Stimulated activated CD8-positive, alpha-beta memory T cell treated with anti-CD3 and anti-CD28 coated beads, Interleukin-7, amount 100 ng/mL, for 1 hour (primary cell): ENCODE measurements at places on chromosomes 4 and X.

DNA sequence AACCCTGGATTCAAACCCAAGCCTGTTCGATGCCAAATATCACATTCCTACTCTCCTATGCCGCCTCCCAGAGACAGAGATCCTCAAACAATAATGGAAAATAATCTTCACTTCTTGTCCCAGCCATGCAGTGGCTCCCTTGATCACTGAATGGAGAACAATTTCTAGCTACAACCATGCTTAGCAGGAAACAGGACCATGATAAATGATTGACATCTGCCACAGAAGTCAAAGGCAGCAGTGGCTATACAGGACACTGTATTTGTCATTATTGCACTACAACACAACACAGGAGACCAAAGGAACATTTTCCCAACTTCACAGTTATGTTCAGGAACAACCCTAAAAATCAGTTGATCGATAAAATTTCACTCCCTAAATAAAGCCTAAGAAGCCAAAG, 243.3 kb upstream of the SLC7A11 start:
- no peak for DNase-seq

- no peak for DNase-seq
These were observed 45.9 kb downstream of the PTCHD1 start for GRCh38 chrX:23380581-23380980.

DNA sequence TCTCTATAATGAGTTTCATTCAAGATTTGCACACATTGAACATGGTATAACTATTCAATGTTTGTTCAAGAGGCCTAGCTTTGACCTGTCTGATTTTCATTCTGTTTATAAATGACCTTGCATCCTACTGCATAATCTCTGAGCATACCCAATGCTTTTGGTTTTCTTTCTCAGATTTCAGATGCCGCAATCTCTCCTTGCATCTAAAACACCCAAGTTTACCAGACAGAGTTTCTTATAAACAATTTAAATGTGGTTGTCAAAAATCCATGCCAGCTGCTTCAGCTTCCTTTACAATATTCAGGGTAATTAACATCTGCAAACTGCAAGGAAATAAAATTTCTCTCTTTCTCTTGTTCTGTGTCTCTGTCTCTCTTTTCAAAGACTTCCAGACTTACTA, 123.0 kb upstream of the PCDH18 start:
- no peak for DNase-seq

GRCh38 chrX:155857561-155857960, 23.6 kb upstream of the VAMP7 start:
- no peak for DNase-seq

DNA sequence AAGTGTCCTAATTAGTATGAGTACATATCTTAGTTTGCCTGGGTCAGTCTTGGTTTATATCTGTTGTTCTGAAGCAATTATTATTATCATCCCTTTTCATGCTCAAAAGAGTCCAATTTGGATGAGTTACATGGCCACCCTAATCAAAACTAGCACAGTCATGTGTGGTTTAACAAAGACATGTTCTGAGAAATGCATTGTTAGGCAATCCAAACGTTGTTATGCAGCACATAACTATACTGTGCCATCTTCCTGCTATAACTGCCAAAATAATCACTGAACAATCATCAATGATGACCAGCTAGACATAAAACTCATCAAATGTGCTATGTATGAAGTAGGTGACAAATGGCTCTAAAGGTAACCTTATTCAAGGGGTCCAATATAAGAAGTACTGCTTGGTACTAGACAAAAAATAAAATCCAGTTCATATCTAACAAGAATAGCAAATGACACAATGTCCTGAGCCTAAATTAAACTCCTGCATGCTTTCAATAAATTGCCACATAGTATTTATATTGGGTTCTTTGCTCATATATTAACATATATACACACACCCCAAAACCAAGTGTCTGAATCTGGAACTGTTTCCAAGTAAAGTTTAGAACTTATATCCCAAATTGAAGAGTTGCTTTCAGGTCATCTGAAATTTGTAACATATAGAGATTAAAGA, 41.9 kb downstream of the CNOT6L start:
- no peak for DNase-seq

DNA sequence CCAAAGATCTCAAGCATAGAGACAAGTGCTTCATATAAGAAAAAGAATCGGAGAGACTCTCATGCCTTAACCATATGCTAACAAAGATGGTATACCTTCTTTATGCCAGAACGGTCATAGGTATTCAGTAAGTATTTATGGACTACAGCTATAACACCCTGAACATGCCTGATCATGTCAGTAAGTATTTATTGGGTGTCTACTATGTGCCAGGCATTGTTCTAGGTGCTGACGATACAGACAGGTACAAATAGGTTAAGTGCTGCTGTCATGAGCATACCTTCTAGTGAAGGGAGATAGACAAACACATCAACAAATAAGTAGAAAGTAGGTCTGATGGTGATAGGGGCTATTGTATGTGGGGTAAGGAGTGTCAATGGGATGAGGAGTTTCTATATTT, 9.5 kb upstream of the MID1 start:
- DNase-seq = no peak

DNA sequence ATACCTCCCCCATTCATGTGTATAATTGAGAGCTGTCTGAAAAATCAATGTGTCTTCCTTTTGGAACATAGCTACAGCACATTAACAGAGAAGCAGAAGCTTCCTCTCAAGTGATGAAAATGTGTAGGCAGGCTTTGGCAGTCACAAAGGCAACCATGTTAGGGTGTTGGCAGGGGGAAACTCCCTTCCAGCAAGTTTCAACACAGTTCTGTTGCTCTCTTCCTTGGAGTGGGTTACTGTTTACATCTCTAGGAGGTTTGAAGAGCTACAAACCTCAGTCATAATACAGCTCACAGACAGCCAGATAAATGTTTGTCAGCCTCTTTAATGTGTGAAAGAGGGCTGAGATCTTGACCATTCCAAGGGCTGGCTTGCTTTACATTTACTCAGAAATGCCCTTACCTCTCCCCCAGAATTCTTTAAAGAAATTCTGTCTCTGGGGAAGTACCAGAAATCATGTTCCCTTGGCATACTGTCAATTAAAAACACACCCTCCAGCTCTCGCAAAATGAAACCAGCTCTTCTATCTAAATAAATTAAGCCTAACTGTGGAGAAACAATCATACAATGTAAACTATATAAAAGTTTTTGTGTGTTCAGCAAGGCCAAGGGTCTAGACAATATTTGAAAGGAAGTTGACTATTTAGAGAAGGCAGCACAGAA, 18.9 kb downstream of the ZBTB33 start:
- no peak for DNase-seq

- DNase-seq = no peak
These were observed 644.5 kb upstream of the ATOH1 start for GRCh38 chr4:93184053-93184452.

GRCh38 chr4:139735381-139736273, 70.0 kb downstream of the MGST2 start:
- DNase-seq = no peak

- no peak for DNase-seq
These were observed 106.1 kb downstream of the PBDC1 start for GRCh38 chrX:76279007-76279406.

DNA sequence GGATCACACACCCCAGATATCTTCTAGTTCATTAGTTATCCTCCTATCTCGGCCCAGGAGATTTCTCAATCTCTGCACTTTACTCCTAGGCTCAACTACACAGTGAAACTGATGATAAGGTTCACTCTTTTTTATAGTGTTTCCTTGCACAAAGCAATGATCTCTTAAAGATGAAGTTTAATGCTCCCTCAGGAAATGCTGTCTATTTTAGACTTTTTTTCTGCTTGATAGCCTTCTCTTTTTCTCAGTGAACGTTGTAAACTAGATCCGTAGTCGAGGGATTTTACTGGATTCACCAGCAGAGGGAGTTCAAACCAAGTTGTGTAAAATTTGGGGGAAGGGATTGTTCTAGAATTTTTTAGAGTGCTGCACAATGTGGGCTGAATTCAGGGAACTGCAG, 269.6 kb downstream of the GBA3 start:
- DNase-seq = no peak

DNA sequence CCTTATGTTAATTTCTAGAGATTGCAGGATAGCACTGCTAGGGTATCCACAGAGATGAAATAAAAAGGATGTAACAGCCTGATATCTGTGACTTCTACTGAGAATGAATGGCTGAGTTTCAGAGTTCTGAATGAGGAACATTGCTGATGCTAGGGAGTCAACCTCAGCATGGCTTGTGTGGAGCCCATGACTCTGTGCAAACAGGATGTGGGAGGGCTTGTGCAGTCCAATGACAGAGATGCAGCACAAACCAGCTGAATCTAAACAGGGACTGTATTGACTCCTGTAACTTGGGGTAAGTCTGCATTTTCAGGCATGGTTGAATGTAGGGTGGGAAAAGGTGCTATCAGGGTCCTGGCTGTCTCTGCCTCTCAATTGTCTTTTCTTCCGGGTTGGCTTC, 5.3 kb upstream of the RASL11B start:
- DNase-seq = no peak

- DNase-seq = no peak
These were observed 112.2 kb downstream of the SNCA start for GRCh38 chr4:89724716-89725115.

DNA sequence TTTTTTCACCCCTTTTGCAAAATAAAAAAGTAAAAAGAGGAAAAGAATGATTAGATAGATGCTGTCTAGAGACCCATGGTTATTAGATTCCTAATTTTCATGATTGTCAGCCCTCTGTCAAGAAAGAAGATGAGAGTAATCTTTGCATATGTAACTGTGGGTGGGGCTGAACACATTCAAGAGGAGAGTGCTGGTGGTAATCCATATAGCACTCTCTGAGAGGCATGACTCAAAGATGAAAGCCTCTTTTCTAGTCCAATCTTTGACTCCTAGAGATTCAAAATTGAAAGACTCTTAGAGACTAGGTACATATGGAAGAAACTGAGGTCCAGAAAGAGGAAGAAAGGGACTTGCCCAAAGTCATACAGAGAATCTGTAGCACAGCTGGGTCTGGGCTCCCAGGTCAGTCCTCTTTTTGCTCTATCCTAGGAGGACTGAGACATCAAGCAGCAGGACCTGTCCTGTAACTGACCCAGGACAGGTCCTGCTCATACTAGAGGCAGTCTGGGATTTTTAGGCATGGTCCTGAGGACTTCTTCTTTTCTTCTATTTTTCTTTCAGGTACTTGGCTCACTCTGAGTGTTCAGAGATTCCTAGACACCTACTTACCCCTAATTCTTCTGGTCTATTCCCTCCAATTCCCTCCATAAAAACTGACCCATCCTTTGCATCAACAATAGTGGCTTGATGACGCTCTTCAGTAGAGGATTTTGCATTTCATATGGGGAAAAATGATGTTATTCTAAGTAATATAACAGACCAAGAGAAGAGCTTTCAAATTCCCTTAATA, 23.8 kb downstream of the VSIG4 start:
- DNase-seq = no peak

- DNase-seq = no peak
These were observed 27.4 kb downstream of the FRYL start for GRCh38 chr4:48752726-48753125.

GRCh38 chr4:58163156-58163555, 1053.0 kb upstream of the IGFBP7 start:
- DNase-seq = no peak

DNA sequence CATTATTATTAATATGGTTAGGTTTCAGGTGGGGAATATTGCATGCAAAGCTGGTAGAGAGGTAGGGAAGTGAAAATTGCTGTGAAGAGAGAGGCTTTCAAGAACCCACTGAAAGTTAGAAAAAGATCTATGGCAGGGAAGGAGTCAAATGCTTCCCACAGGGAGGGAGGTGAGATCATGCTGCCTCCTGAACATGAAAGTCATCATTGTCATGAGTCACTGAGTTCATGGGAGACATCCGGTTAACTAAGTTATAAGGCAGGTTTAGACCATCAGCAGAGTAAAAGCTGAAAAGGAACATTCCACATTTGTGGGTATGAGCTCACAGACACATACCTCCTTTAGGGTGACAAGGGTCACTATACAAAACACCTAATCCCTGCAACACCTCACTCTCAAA, 16.2 kb downstream of the GATB start:
- no peak for DNase-seq

DNA sequence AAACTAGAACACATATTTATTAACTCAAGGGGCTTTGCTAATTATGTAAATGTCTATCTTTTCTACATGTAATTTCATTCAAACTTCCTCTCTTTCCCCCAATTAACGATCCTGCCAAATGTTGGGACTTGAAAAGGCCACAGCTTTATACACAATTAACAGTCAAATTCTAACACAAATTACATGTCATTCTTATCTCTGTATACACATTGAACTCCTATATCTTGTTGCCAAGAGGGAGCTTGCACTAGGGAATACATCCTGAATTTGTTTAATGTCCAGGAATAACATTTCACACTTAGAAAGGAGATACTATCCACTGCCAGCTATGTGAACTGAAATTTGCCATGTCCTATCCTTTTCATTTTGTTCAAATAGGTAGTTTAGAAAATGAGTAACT, 38.9 kb upstream of the MAB21L2 start:
- no peak for DNase-seq

DNA sequence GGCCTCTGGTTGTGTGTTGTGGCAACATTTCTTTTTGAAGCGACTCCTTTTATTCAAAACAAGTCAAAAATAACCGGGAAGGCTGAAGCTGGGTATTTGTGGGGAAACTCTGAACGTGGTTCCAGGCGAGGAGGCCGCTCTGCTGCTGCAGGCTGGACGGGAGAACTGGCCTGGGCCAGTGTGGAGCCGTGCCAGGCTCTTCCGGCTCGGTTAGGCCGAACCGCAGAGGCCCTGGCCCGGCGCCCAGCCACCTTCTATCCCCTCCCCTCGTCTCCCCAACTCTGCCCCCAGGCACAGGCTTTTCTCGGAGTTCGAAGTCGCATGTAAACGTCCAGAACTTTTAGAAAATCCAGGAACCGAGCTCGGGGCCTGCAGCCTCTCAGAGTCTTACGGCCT, 2.4 kb upstream of the BCOR start:
- no peak for DNase-seq

GRCh38 chr4:1009542-1010394, 1.7 kb upstream of the FGFRL1 start:
- DNase-seq = peak; percentile 60

DNA sequence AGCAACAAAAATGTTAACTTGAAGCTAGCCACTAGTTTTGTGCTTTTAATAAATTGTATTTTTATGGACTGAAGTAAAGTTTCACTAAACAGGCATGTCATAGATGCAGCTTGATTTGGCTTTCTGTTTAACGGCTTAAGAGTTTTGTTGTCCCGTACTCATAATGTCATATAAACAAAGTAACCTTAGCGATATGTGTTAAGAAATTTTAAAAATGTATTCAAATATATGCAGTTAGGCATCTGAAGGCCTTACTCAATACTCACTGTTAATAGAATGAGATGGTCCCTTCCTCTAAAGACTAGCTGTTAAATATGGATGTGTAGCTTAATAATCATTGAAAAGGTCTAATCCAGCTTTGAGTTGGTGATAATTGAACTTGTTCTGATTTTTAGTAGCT, 1.0 kb upstream of the SCLT1 start:
- no peak for DNase-seq

DNA sequence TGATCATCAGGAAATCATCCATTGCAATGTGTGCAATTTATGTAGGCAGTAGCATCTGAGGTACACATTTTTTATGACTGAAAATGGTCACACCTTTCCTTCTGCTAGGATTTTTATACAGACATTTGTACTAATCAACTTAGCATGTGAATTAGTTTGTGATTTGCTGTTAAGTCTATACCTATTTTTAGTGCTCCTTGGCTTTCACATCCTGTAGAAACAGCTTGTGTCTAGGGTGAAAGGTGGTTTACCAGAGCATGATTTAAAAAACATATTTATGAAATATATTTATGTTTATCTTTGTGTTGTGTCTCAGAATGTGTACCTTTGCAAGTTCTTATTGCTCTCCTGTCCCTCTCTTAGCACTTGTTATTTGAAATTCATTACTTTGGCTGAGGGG, 916.0 kb downstream of the TECRL start:
- no peak for DNase-seq

GRCh38 chr4:4541040-4541631, 712 bp downstream of the STX18 start:
- no peak for DNase-seq
